CD4-positive, alpha-beta T cell treated with Interleukin-6 for 4 hours (primary cell): ENCODE measurements at places on chromosomes 12 and 14.

DNA sequence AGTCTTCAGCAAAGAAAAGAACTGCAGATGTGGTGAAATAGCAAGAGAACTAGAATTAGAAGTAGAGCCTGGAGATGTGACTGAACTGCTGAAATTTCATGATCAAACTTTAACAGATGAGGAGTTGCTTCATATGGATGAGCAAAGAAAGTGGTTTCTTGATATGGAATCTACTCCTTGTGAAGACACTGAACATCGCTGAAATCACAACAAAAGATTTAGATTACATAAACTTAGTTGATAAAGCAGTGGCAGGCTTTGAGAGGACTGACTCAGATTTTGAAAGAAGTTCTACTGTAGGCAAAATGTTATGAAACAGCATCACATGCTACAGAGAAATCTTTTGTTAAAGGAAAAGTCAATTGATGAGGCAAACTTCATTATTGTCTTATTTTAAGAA, 175.0 kb downstream of the KIF21A start:
- no peak for DNase-seq

- no peak for DNase-seq
These were observed 87.8 kb upstream of the BTG1 start for GRCh38 chr12:92233346-92234015.

DNA sequence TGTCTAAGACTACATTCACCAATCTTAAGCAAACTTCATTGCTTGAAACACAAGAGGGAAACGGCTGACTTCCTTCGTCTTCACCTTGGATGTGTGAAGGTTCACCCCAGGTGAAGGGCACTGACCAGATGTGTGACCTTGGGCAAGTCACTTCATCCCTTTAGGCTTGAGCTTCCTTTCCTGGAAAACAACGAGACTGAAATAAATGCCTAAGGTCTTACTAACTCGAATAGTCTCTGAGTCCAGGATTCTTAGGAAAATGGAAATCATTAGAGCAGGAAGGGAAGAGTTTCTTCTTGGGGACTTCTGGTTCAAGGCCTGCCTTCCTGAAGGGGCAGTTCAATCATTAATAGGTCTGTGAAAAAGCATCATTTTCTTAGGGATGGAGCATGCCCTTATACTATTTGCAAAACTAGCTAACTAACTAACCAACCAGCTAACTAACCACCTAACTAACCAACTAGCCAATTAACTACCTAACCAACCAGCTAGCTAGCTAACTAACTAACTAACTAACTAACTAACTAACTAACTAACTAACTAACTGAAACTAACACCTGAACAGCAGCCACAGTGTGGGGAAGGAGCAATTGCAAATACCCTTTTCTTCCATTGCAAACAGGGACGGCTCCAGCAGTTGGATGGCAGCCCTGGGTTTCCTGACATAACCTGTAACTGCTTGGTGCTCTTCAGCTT, 31.5 kb upstream of the EMP1 start:
- DNase-seq, result no peak

DNA sequence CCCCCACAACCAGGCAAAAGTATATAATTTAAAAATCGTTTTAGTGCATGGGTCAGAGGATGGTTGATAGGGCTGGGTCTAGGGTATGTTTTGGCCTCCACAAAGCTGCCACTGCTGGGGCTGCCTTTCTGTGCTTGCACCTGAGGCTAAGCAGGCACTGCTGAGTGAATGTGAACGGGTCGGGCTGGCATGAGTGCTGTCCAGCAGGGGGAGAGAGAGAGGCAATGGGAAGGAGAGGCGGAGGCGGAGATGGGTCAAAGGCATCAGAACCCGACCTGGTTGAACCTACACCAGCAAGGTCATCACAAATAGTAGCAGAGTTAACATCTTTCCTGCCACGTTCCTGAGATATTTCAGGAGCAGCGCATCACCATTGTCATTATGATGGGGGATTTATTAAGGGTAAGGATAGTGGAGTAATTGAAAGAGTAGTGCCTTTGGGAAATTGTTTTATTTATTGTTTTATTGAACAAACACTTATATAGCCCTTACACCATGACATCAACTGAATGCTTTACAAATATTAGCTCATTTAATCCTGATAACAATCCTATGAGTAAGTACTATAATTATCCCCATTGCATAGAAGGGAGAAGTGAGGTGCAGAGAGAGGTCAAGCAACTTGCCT, 5.8 kb upstream of the NRXN3 start:
- DNase-seq, result no peak
